ENCODE measurements at places on chromosomes 1 and 21. TPM values are rescaled to one million over a fixed set of nuclear protein-coding genes. Genes with fewer than 3 reads are reported as not detected.

Gene TYW3
- total RNA-seq: 20.5 TPM

Gene MYBPHL
- 0.99 TPM for total RNA-seq

Gene C4BPA
- total RNA-seq: not detected

Gene VN1R5
- total RNA-seq: not detected

Gene WRAP73
- total RNA-seq: 31.7 TPM

Gene DCAF6
- 76.7 TPM for total RNA-seq

Gene SYPL2
- not detected for total RNA-seq

All from mammary epithelial cell (primary cell).